Myocyte (in vitro differentiated cells): ENCODE measurements at places on chromosomes 11 and 22. TPM values are rescaled to one million over a fixed set of nuclear protein-coding genes. Genes with fewer than 3 reads are reported as not detected.

DNA sequence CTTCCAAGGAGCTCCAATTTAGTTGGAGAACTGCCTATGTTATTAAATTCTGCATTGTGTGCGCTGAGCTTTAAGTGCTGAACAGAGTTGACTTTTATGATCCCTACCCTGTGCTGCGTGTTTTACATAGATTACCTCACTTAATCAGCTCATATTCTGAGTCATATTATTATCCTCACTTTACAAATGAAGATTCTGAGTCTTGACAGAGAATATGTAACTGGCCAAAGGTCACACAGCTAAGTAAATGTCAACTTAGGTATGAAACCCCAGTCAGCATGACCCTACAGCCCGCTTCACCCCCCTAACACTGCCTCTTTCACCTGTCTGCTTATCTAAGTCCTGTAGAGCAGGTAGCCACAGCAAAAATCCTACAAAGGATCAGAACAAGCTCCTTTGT is 19.8 kb upstream of the TMPRSS5 start:
- DNase-seq = no peak

OR10AG1 gene
- total RNA-seq = not detected in 2 replicates

- no peak for DNase-seq
Observed at GRCh38 chr11:45428541-45429230, 142.5 kb upstream of the SYT13 start.

TEX12 gene
- total RNA-seq = not detected in 2 replicates

GRCh38 chr22:47631571-47632102 is 869.2 kb downstream of the TBC1D22A start:
- DNase-seq = no peak

NXPE1 gene
- not detected in 2 replicates for total RNA-seq

GRCh38 chr11:110878513-110878912 is 166.3 kb upstream of the ARHGAP20 start:
- DNase-seq = peak; percentile 45

DNA sequence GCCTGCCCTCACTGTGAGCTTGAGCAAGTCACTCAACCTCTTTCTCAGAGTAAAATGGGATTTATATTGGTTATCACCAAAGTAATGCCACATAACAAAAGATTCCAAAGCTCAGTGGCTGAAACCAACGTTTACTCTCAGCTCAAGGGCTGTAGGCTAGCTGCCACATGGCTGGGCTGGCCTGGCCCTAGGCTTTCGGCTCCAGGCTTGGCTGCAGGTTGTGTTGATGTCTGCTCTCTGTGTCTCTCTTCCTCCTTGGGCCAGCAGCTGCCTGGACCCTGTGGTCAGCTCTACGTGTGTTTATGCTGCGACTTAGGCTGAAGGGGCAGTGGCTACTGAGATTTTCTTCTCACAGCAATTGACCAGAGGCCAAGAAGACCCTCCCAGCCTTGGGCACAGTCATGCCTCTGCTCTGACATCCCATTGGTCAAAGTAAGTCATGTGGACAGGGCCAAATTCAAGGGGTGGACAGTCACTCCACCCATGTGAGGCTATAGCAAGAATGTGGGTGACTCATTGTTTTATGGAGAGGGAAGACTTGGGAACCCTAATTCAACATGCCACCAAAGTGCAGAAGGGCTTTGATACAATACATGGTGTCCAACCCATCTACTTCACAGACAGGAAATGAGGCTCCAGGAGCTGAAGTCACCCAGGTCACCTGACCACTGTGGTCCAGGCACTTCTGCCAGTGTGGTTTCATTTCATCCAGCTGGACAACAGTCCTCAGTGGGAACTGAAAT is 90.6 kb downstream of the TSPAN18 start:
- DNase-seq = peak; percentile 65

- no peak for DNase-seq
Observed at GRCh38 chr11:2295971-2296912, 5.5 kb downstream of the C11orf21 start.

SLC25A18 gene
- 1.2 TPM in 1 of 2 replicates, not detected in the other for total RNA-seq

BBS1 gene
- 29.5 and 39.6 TPM in 2 replicates for total RNA-seq

LAYN gene
- 15.0 and 28.3 TPM in 2 replicates for total RNA-seq

DNA sequence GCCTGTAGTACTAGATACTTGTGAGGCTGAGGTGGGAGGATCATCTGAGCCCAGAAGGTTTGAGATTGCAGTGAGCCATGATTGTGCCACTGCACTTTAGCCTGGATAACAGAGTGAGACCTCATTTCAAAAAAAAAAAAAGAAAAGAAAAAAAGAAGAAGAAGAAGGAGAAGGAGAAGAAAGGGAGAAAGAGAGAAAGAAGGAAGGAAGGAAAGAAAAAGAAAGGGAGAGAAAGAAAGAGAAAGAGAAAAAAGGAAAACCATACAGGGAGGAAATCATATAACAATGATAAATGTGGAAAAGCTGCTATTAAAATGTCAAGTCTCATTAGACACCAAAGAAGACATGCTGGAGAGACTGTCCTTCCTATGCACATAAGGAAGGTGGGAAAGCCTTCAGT is 5.7 kb upstream of the PRDM10 start:
- no peak for DNase-seq

TRPM5 gene
- not detected in 2 replicates for total RNA-seq

OR4D5 gene
- total RNA-seq = not detected in 2 replicates

DNA sequence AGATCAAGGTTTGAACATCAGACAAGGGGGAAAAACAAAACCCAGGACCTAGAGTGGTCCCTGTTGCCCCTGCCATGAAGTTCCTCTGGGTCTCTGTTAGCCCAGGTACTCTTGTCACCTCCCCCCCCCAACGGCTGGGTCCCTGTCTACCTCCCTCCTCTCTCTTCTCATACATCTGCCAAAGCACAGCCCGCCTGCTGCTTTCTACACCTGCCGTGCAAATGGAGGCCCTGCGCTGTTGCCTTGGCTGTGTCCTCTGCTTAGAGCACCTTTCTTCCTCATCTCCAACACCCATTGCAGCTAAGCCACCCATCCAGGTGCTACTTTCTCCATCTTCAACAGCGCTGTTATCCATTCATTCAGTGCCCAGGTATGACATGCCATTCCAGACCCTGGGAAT is 99.2 kb downstream of the TP53I11 start:
- no peak for DNase-seq

DNA sequence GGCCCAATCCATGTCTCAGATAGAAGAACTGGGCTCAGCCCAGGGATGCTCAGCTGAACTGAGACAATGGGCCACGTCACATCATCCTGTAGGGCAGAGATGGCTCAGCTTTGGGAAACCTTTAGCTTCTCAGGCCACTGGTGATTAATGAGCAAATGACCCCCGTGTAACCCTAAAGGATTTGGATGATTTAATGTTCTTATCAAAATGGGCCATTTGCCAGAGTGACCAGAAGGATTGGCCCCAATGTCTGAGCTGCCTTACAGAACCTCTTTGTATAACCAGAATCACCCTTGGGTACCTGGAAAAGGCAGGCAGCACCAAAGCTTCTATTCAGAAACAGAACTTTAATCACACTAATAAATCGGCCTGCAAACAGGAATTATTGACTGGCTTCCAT is 73.7 kb downstream of the ABTB2 start:
- DNase-seq = no peak

DNA sequence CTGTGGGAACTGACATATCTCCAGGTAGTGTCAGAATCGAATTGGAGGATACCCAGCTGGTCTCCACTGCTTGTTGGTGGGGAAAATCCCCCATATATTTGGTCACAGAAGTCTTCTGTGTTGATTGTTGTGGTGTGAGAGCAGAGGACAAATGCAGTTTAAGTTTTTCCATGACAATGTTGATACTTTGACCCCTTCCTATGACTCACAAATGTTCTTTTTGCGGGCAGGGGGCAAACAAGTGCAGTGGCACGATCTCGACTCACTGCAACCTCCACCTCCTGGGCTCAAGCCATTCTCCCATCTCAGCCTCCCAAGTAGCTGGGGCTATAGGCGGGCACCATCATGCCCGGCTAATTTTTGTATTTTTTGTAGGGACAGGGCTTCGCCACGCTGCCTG is 7.4 kb upstream of the PATL1 start:
- DNase-seq = no peak

- DNase-seq = no peak
Observed at GRCh38 chr11:67076202-67076601, 19.6 kb downstream of the RHOD start.

- no peak for DNase-seq
Observed at GRCh38 chr11:13954591-13954990, 7.9 kb upstream of the SPON1 start.

GRCh38 chr11:75051043-75051442 is 45.6 kb downstream of the OR2AT4 start:
- DNase-seq = no peak

- no peak for DNase-seq
Observed at GRCh38 chr11:1161410-1162137, 3.8 kb downstream of the MUC5AC start.

GRCh38 chr11:34793666-34794065 is 122.5 kb downstream of the APIP start:
- DNase-seq = no peak

DNA sequence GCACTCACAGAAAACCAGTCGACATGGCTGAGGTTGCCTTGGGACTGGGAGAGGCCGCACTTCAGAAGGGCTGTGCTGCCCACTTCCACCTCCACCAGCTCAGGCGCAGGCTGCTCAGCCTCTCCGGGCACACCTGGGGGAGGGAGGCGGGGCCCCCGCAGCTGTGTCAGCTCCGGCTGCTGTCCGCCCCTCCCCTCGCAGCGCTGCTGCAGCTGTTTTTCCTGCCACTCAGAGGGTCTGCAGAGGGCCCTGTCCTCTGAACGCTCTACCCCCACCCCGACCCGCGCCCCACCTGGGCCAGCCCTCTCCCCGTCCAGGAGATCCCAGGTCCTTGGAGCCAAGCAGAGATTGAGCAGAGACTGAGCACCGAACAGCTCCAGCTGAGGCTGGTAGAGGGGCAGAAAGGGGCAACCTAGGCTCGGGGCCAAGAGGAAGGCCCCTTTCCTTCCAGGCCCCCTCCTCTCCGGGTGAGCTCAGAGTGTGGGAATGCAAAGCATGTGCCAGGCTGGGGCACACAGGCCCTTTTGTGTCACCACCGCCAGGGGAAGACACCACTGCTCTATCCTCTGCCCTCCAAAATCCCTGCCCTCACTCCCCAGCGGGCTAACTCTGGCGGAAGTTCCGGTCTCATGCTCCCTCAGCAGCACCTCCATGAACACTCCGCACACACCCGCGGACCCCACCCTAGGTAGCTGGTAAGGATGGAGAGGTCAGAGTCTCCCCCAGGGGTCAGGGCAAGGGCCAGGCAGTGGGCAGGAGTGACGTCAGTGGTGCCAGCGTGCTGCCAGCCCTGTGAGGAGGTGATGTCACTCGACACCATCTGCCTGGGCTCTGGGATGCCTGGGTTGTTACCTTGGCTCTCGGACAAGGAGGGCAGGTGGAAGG is 1.6 kb downstream of the MCAM start:
- DNase-seq = peak; percentile 53

KDM4D gene
- 0.88 and 1.6 TPM in 2 replicates for total RNA-seq

DNA sequence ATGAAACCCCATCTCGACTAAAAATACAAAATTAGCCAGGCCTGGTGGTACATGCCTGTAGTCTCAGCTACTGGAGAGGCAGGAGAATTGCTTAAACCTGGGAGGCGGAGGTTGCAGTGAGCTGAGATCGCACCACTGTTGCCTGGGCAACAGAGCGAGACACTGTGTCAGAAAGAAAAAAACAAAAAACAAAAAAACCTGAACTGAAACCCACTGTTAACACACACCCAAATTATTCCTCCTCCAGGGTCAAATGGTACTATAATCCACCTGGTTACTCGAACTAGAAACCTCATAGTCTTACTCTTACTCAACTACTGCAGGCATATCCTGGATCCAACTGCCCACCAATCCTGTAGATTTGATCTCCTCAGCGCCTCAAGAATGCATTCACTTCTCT is 35.5 kb downstream of the USP28 start:
- DNase-seq = no peak

GRCh38 chr11:4027746-4028145 is 66.9 kb upstream of the RRM1 start:
- DNase-seq = no peak

- DNase-seq = no peak
Observed at GRCh38 chr11:27896096-27896495, 195.8 kb upstream of the BDNF start.

DNA sequence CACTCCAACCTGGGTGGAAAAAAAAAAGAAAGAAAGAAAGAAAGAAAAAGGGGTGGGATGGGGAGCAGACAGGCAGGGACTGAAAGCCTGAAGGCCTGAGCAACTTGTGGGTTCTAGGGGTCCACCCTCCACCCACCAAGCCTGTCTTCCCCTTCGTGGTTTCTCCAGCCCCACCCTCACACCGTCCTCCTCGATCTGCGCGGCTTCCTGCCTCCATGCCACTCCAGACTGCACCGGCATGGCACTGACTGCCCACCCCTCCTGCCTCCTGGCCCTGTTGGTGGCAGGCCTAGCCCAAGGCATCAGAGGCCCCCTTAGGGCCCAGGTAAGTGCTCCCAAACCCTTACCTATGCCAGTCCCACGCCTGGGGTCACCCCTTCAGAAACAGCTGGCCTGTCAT is at the start of gene CTSW:
TSS of gene CTSW (plus strand) at position 221 of the 400 bp plus-strand sequence. CDS start at position 239, 18 bp downstream.
- DNase-seq = no peak

DNA sequence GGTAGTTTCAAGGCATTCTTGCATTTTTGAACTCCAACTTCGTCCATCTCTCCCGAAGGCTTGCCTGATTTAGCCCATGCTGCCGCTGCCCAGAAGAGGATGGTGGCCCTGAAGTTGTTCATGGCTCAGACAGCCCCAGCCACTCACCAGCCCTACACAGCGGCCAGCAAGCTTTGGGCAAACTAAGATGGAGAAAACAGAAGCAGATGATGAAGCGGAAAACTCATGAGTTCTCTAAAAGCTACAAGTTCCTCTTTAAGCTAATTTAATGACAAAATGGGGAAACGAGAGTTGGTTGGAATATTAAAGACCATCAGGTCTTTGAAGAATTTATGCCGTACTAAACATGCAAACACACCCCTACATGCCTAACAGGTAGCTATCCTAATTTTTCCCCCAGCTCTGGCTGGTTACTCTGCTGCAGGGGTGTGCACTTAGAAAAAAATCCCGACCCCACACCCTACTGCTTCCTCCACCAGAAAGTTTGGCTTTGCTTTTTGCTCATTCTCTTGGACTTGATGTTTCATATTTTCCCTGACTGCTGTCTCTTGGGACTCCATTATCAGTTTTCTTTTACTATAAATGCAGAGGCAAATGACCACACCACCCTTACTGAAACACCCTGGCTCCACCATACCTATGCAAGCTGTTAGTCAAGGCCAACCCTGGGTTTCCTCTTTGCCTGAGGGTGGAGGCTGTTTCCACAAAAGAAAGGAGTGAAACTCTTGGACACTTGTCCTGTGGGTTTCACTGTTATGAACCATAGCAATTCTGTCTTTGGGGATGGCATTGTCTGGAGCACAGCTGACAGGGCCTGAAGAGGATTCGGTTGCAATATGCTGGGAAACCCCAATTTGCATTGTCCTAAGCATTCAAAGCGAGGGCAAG is at the start of gene MPEG1:
TSS of gene MPEG1 (minus strand) at position 184 of the 888 bp plus-strand sequence. CDS start at position 122, 62 bp downstream.
- DNase-seq = no peak

GRCh38 chr11:2940921-2941821 is 12.0 kb upstream of the PHLDA2 start:
- peak; percentile 84 for DNase-seq
